ENCODE measurements at places on chromosomes 11 and 22.

- no peak for DNase-seq
Observed at GRCh38 chr22:45455212-45455611, 41.7 kb downstream of the RIBC2 start.

DNA sequence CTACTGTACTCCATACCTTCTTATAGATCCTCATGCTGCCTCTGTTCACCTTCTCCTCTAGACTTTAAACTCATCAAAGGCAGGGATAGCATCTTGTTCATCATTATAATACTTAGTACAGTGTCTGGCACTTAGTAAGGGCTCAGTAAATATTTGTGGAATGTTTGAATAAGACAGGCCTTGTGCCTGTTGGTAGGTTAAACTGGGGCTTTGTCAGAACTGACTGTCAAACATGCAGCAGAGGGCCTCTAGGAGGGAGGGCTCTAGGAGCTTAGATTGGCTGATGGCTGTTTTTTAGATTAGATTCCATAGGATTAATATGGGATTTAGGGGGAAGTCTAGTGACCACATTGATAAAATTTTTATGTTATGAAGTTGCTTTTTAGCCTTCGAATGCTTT is 70.8 kb downstream of the RNF169 start:
- DNase-seq: no peak

DNA sequence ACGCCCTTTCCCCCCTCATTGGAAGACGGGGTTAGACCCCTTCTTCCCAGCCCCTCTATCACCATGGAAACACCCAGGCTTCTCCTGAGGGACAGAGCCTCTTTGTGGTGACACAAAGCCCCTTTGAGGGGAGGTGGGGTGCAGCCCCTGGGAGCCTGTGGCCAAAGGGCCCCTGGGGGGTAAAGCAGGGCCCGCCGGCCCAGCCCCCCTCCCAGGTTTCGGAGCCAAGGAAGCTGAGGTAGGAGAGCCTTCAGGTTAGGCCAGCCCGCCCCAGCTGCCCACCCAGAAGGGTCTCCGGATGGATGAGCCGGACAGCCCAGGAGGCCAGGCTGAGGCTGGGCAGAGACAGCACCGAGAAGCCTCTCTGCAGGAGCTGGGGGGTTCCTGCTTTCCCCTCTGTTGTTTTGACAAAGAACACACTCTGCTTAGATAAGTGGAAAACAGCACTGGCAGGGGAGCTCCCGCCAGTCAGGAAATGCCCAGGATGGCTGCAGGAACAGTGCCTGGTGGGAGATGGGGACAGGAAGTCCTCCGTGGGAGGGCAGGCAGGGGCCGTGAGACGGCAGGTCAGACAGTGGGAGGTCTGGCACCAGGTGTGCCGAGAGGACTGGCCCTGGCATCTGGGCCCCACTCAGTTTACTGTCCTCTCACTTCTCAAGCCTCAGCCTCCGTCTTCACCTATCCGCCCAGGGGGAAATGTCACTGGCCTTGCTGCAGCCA is 18.2 kb downstream of the ARVCF start:
- no peak for DNase-seq

DNA sequence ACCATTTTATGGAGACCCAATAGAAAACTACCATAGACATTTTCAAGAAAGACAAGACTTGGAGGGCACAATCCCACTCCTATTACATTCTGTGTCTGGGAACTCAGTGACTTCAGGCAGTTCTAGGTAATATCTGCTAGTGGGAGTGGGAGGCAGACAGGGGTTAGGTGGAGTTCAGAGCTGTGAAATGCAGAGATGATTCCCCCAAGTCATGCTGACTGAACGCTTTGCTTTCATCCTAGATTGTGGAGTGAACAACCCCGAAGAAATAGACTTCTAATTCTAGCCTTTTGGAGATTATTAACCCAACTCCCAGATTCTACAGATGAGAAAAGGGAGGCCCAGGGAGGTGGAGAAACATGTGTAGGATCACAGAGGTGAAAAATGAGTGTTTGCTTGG is 437.8 kb upstream of the CADM1 start:
- no peak for DNase-seq

DNA sequence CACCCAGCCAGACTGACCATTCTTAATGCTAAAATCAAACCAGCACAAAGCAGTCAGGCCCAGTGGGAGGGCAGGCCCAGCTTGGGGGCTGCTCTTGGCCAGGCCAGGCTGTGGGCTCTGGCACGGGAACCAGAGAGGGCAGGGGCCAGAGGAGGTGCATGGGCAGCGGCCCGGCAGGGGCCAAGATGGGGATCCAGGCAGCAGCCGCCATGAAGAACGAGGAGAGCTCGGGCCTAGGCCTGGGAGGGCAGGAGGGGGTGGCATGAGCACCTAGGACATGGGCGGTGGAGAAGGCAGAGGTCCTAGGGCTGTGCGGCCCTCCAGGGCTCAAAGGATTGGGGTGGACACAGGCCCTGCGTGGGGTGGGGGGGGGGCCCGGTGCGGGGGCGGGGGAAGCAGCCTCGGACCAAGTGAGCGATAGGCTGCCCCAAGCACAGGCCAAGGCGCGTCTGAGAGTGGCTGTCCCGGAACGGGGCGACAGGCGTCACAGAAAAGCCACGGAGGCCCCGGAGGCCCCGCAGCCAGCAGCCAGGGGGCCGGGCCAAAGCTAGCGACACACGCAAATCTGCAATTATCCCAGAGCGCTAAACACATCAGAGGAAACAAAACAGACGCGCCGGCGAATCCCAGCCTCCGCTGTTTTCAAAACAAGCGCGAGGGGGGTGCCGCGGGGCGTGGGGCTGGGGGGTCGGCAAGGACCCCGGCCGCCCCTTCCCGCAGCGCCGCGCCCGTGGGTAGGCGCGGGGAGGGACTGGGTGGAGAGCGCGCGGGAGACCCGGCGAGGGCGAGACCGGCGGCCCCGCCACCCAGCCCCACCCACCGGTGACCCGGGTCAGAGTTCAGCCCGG is 8.3 kb downstream of the PLXNB2 start:
- no peak for DNase-seq

Measured in left kidney (tissue), 8 donors.